ENCODE measurements at places on chromosomes 7 and 10.

DNA sequence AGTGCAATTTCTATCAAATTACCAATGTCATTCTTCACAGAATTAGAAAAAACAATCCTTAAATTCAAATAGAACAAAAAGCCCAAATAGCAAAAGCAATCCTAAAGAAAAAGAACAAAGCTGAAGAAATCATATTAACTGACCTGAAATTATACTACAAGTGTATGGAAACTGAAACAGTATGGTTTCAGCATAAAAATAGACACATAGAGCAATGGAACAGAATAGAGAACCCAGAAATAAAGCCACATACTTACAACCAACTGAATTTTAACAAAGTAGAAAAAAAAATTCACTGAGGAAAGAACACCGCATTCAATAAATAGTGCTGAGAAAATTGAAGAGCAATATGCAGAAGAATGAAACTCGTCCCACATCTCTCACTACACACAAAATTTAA is 142.0 kb upstream of the CHRM2 start:
- DNase-seq = no peak

DNA sequence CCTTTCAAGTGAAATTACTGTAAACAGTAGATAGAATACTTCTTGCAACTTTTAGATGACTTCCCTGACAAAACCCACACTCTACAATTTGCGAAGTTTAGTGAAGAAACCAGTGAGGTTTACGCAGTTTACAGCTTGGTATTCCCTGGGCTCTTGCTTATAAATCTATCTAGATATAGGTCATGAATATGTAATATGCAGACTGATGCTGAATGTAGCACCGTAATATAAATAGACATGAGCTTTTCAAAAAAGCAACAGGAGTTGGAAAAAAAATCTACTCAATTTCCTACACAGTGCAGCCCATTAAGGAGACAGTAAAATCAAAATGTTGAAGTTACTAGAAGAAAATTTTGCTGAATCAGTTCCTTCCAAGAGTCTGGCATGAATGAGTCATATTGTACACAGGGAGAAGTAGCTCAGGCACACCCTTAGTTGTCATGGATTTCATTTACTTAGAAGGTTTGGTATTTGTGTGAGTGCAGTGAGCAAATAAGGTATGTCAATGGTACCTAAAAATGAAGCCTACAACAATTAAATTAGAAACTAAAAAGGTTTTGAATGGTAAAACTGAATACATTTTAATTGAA is 67.7 kb upstream of the NEUROD6 start:
- DNase-seq = no peak

DNA sequence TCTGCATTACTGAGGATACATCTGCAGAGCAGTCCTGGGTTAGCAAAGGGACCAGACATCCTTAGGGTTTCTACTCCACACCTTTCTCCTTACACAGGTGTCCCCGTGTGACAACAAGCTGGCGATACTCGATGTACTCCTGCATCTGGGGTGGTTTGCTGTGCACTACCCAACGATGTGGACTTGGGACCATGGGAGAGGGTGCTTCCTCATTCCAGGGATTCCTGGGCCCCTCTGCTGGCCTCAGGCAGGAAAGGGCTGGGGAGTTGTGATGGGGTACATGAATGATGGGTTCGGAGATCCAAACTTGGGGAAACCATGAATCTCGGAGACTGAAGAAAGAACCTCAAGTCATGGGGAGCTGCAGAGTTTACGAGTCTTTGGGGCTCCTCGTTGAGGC is 179.6 kb upstream of the GALNT17 start:
- DNase-seq = no peak

DNA sequence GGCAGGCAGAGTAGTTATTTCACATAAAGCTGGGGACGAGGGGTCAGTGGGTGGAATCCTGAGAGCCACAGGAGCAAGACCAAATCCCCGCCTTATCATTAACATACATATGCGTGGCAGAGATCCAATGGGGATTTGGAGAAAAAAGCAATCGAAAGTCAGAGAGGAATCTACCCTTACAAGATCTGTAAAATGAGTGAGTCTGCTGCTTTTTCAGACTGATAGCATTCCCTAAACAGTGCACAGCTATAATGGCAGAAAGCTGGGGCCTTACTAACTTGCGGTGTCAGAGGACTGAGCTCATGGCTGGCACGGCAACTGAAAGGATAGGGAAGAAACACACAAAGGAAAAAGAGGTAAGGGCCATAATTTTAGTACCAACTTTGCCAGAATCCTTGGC is 25.0 kb downstream of the GPR22 start:
- no peak for DNase-seq

DNA sequence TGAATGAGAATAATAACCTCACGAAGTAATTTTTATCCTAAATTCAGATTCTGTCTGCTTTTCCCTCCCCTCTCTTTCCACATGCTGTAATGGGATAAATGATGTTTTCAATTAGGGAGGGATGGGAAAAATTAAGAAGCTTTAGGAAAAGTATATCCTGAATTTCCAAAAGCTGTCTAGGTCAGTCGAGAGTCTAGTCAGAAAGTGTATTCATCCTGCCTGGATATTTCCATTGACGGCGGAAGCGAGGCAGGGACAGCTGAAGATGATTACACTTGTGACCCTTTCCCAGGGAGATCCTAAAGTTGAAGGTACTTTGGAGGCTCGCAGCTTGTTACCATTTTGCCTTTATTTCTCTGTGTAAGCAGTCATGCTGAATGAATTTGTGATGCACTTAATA is 204.1 kb downstream of the ZNF365 start:
- DNase-seq = no peak

DNA sequence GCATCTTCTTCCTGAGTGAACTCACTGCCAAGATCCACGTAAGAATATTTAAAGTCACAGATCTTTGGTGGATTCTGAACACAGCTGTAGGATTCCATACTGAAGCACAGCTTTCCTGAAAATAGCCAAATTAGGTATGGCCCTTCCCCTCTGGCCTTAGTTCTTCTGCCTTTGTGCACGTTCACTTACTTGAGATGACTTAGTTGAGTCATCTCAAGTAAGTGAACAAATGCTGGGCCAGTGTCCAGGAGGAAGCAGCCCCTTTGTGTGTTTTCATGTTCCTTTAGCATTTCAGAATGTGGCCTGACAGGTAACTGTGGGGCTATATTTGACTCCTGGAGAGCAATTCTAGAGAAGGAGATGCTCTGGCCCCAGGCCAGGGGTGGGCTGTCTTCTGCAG is 51.5 kb downstream of the CCNY start:
- no peak for DNase-seq

All from activated T-helper 1 cell treated with anti-CD3 and anti-CD28 coated beads, Interleukin-2, amount 50 U/mL, for 16 hours (primary cell).